ENCODE measurements at places on chromosomes 1 and 21. TPM values are rescaled to one million over a fixed set of nuclear protein-coding genes. Genes with fewer than 3 reads are reported as not detected.
A peak's percentile ranks its signal among the peaks of the same experiment; 100 is the strongest.

- H3K27ac ChIP-seq = no peak overlapping the region
- no peak overlapping the region for H3K4me3 ChIP-seq
- H3K4me1 ChIP-seq = peaks cover 8% of the 10 kb centered on the region
- no peaks in the 10 kb centered on the region for H3K27me3 ChIP-seq
- peak; percentile 41 for DNase-seq
- no peaks in the 10 kb centered on the region for H3K36me3 ChIP-seq
Measured at GRCh38 chr1:13725714-13726175, 25.8 kb downstream of the PRDM2 start.

DNA sequence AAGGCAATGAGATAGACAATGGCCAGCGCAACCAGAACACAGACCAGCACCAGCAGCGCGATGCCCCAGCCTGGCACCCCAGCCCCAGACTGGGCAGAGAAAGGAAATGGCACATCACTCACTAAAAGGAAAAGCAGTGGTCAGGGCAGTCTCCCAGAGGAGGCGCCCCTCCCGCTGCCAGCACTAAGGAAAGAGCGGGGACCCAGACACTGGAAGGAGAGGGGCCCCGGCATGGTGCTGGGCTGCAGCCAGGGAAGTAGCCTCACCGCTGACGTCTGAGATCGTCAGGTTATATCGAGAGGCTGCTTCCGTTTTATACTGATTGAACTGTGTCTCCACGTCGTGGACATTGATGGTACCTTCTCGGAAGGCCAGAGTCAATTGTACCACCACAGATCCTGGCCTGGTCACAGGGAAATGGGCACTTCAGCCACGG lies 13.8 kb downstream of the TRIM46 start:
- peak overlapping the region; percentile 14 for H3K4me3 ChIP-seq
- H3K4me1 ChIP-seq = no peaks in the 10 kb centered on the region
- no peak for DNase-seq
- H3K36me3 ChIP-seq = no peaks in the 10 kb centered on the region
- H3K27ac ChIP-seq = no peak overlapping the region

DNA sequence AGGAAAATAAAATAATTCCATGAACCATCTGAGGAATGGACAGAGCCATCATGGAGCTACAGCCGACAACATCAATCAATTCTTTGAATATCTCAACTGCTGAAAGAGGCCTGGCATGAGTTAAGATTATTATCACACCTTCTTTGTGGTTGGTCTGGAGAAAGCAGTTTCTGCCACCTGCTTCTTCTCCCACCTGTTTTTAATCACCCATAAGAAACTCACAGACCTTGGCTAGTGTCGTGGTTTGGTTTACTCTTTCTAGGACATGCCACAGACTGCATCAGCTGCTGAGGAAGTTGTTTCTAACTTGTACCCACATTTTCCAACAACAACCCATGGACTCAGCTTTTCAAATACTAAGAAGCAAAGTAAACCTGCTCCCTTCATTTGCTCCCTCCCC lies 65.6 kb downstream of the NTPCR start:
- no peaks in the 10 kb centered on the region for H3K27me3 ChIP-seq
- H3K4me1 ChIP-seq = no peaks in the 10 kb centered on the region
- H3K27ac ChIP-seq = no peak overlapping the region
- no peaks in the 10 kb centered on the region for H3K36me3 ChIP-seq
- DNase-seq = no peak

- peaks cover 8% of the 10 kb centered on the region for H3K4me1 ChIP-seq
- H3K27me3 ChIP-seq = no peaks in the 10 kb centered on the region
- H3K4me3 ChIP-seq = no peak overlapping the region
- H3K27ac ChIP-seq = peak overlapping the region; percentile 51
Measured at GRCh38 chr21:44085491-44086321, 21.5 kb upstream of the PWP2 start.

The CACNA1S gene
- not detected for total RNA-seq

The CACYBP gene
- 62.8 TPM for total RNA-seq
